NCI-H1436 treated with DMSO at 0.1 percent for 48 hours (cell line): ENCODE measurements at places on chromosomes 7 and 10.

- no peak for DNase-seq
Observed at GRCh38 chr7:117707080-117707479, 166.2 kb downstream of the CTTNBP2 start.

- DNase-seq: no peak
Observed at GRCh38 chr10:70135046-70135445, 2.4 kb upstream of the AIFM2 start.

GRCh38 chr10:17206210-17206709 lies 4.8 kb upstream of the TRDMT1 start:
- no peak for DNase-seq

GRCh38 chr10:31642281-31642680 lies 286.4 kb downstream of the ARHGAP12 start:
- no peak for DNase-seq

DNA sequence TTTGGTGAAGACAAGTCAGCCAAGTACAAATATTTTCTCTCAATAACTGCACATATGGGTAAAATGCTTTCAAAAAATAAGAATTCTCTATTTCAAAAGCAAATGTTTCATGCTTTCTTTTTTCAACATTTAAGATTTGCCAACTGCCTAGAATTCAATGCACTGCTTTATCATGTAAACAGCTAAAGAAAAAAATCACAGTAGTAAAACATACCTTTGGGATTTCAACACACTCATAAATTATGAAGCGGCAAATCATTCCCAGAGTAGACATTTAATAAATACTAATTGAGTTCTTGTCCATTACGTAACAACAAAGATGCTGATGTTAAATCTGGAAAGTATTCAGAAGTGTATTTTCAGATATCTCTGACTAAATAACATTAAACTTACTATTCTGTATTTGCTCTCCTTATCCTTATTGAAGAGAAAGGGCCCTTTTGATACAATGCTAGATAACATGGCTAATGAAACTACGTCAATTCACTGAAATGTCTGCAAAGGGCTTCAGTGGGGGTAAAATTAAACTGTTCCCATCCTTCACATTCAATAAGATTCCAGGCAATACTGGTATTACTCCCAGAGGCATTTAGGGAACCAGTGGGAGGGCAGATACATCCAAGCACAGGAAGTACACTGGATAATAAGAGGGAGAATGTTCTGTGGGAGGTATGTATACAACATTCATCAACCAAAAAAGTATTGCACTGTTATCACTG lies 13.9 kb downstream of the NAPEPLD start:
- no peak for DNase-seq

- DNase-seq: no peak
Observed at GRCh38 chr7:140680886-140681285, 8.1 kb downstream of the ADCK2 start.

DNA sequence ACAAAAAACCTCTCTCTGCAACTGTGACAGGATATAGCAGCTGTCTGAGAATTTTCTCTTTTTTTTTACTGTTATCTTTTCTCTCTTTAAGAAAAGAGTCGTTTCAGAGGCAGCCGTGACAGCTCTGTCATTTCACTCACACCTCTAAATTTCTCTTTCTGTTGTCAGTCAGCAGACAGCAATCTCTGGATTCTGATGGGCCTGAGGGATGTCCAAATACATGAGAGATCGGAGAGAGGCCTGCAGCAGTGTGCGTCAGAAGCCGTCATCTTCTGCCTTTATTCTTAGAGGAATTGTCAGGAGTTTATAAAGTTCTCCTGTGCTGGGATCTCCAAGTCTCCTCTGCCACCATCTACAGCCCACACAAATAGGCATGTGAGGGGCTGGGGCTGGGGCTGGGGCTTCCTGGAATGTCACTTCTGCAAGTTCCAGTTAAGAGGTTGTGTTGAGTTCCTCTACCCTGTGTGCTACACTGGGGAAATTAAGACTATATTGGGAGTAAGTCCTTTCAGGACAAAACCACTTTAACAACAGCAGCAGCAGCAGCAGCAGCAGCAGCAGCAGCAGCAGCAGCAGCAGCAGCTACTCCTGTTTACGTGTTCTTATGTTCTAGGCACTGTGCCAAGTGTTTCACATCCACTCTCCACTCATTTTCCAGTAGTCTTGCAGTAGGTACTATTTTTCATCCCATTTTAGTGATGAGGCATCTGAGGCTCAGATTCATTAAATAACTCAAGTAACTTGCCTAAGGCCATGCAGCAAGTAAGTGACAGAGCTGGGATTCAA lies 541.3 kb downstream of the LRMDA start:
- no peak for DNase-seq

GRCh38 chr10:132366006-132366405 lies 31.0 kb upstream of the PWWP2B start:
- no peak for DNase-seq

DNA sequence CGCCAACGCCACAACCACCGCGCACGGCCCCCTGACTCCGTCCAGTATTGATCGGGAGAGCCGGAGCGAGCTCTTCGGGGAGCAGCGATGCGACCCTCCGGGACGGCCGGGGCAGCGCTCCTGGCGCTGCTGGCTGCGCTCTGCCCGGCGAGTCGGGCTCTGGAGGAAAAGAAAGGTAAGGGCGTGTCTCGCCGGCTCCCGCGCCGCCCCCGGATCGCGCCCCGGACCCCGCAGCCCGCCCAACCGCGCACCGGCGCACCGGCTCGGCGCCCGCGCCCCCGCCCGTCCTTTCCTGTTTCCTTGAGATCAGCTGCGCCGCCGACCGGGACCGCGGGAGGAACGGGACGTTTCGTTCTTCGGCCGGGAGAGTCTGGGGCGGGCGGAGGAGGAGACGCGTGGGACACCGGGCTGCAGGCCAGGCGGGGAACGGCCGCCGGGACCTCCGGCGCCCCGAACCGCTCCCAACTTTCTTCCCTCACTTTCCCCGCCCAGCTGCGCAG lies 424 bp downstream of the EGFR start:
- DNase-seq: no peak
